Tracheal epithelial cell (primary cell): ENCODE measurements at places on chromosomes 3 and 15. TPM values are rescaled to one million over a fixed set of nuclear protein-coding genes. Genes with fewer than 3 reads are reported as not detected.

The CCDC54 gene
- not detected in 2 replicates for total RNA-seq

The FAM219B gene
- 60.2 and 75.5 TPM in 2 replicates for total RNA-seq

The CAMK1 gene
- total RNA-seq: 8.3 and 15.9 TPM in 2 replicates

The GABRA5 gene
- total RNA-seq: not detected in 2 replicates

The SLC15A2 gene
- total RNA-seq: 0.96 and 6.2 TPM in 2 replicates

The CD80 gene
- under 0.01 TPM in 1 of 2 replicates, not detected in the other for total RNA-seq

The FAM81A gene
- 0.21 and 0.72 TPM in 2 replicates for total RNA-seq

The MESP1 gene
- total RNA-seq: under 0.01 and 0.43 TPM in 2 replicates

The AHSG gene
- not detected in 2 replicates for total RNA-seq

The CCR9 gene
- total RNA-seq: not detected in 2 replicates

The ACTRT3 gene
- total RNA-seq: 1.9 and 2.9 TPM in 2 replicates

The VGLL3 gene
- 1.7 and 35.2 TPM in 2 replicates for total RNA-seq

The C15orf40 gene
- 3.6 and 8.7 TPM in 2 replicates for total RNA-seq

The PLA2G4B gene
- 4.5 and 7.5 TPM in 2 replicates for total RNA-seq

The BMF gene
- total RNA-seq: 0.85 and 2.4 TPM in 2 replicates

The DUOXA1 gene
- 30.3 and 32.3 TPM in 2 replicates for total RNA-seq

The LMLN gene
- total RNA-seq: 4.7 and 5.3 TPM in 2 replicates

The HCN4 gene
- total RNA-seq: under 0.01 TPM in 1 of 2 replicates, not detected in the other

The CORO2B gene
- total RNA-seq: 1.7 TPM in 1 of 2 replicates, not detected in the other

The CHRFAM7A gene
- under 0.01 TPM in 1 of 2 replicates, not detected in the other for total RNA-seq

The USP13 gene
- total RNA-seq: 1.9 and 2.4 TPM in 2 replicates

The POC1A gene
- 0.85 and 2.2 TPM in 2 replicates for total RNA-seq

The SCG5 gene
- 1.7 and 12.8 TPM in 2 replicates for total RNA-seq

The IRAK2 gene
- total RNA-seq: 4.7 and 40.7 TPM in 2 replicates

The RPP25 gene
- 6.5 and 15.8 TPM in 2 replicates for total RNA-seq

The LRRC31 gene
- 0.24 TPM in 1 of 2 replicates, not detected in the other for total RNA-seq

The CNTN4 gene
- total RNA-seq: 0.21 TPM in 1 of 2 replicates, not detected in the other

The WDR93 gene
- not detected in 2 replicates for total RNA-seq
